ENCODE measurements at places on chromosomes 16 and 17.

GRCh38 chr16:19898924-19899604 lies 14.4 kb upstream of the GPRC5B start:
- peak; percentile 70 for DNase-seq

GRCh38 chr16:84930298-84931106 lies 80.8 kb downstream of the ZDHHC7 start:
- no peak for DNase-seq

DNA sequence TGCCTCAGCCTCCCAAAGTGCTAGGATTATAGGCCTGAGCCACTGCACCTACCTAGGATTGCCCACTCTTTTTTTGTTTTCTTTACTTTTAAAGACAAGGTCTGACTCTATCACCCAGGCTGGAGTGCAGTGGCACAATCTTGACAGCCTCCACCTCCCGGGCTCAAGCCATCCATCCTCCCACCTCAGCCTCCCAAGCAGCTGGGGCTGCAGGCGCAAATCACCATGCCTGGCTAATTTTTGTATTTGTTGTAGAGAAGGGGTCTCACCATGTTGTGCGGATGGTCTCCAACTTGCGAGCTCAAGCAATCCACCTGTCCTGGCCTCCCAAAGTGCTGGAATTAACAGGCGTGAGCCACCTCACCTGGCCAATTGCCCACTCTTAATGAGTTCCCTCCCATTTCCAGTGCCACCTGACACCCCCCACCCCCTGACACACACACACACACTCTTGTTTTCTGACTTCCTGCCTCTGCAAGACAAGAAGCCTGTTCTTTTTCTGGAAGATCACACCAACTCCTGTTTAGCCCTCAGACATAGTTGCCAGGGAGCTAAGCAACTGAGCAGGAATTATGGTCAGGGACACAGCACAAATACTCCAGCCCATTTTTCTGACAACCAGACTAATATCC lies 2.6 kb downstream of the OVCA2 start:
- no peak for DNase-seq

DNA sequence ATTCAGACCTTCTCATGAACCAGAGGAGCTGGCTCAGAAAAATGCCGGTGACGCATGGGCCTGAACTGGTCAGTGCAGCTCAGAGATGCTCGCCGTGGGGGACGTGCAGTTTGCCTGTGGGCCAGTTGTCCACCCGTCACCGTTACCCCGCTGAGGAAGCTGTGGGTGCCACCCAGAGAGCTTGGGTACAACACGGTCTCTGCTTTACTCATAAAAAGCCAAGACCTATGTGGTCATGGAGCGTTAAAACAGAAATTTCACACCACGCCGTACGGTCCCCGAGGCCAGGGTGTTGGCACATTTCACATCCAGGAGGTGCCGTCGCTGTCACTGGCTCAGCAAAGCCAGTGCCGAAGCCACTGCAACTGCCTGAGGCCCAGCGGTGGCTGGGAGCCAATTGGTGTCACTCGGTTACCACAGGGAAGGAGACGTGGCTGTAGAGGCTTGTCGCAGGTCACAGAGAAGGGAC lies 120.9 kb downstream of the METRNL start:
- DNase-seq: peak; percentile 93

GRCh38 chr17:5719976-5720375 lies 135.7 kb upstream of the NLRP1 start:
- no peak for DNase-seq

- DNase-seq: no peak
These were observed 527.8 kb upstream of the PSMD7 start for GRCh38 chr16:73768786-73769203.

DNA sequence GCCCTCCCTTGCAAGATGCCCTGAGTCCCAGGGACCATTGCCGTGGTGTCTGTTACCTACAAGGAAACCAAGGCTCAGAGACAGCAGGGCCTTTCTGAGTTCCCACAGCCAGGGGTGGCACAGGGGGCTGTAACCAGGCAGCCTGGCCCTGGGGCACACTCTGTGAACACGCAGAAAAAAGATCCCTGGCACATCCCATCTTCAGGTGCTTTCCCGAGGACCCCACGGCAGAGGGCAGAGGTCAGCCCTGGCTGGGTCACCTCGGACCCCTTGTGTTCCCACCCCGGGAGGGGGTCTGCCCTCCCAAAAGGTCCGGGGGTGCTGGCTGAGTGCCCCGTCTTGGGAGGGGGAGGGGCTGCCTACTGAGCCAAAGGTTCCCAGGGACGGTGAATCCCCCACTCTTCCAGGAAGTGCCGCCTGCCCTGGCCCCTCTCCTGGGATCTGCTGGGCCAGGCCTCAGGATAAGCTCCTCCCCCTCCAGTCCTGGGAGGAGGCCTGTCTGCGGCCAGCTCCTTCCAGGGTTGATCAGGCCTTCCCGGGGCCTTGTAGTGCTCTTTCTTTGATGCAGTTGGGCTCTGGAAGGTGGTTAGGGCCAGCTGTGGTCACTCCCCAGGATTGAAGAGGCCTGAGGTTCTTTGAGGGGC lies 8.1 kb downstream of the GLIS2 start:
- no peak for DNase-seq

DNA sequence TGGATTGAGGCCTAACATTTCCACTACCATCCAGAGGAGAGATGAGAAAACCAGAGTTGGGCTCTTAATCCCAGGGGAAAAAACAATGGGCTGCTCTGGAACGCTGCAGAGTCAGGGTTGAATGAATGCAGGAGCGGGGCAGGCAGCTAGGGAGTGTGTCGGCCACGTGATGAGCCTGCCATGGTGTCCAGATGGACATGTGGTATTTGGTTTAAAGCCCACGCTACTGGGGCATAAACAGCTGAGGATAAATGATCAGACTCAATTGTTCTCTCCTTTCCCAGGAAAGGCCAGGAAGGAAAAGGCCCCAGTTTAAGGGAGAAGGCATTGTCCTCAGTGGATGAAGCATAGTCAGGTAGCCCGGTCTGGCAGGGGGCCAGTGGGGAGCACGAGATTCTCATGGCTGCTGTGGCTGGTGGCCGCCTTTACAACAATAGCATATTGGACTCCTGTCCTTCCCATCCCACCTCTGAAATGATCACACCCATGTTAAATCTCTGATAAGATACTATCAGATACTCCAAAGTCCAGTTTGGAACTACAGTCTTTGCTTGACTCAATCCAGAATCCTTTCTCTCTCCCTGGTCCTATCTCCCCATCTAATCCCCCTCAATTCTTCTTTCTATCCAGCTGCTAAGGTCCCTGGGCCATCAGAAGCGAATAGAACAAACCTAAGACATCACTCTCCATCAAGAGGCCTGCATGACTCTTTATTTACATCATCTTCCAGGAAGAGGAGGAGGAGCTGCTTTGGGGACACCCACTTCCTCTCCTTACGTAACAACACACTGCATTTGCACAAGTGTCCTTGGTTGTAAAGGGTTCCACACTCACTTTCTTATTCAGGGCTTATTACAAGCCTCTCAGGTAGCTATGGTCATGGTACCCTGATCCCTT lies 20.4 kb downstream of the CA4 start:
- DNase-seq: no peak

DNA sequence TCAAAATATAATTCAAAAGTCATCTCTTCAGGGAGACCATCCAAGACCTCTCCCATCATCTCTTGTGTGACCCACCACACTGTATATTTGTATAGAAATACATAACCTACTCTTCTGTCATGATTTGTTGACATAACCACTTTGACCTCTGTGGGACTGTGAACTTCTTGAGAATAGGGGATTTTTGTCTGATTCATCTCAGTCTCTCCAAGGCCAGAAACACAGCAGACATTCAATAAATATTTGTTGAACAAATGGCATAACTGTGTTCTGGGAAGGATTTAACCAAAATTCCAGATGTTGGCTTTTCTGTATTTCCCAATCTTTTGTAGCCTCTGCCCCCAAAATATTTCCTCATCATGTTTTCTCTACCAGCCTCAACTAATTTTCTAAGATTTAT lies 169.7 kb downstream of the CDH11 start:
- no peak for DNase-seq

DNA sequence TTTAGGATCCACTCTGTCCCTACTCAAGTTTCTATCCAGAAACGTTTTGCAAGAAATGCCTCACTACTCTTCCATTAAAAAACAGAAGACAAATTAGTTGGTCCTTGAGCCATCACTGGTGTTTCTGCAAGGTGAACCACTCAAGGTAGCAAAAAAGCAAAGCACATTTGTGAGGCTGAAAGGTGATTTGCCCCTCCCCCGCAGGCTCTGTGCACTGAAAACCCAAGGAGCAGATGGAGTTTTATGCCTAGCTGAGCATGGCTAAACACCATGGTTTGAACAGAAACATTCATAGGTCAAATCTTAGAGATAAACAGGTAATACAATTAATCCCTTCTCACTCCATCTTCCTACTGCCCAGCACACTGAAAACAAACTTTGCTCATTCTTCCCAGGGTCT lies 538.2 kb upstream of the CDH5 start:
- no peak for DNase-seq

GRCh38 chr16:87255866-87256265 lies 61.3 kb downstream of the C16orf95 start:
- no peak for DNase-seq

GRCh38 chr16:89453501-89454321 lies 36.6 kb downstream of the ANKRD11 start:
- no peak for DNase-seq

- DNase-seq: no peak
These were observed 153.4 kb upstream of the DYNLRB2 start for GRCh38 chr16:80387318-80387921.

DNA sequence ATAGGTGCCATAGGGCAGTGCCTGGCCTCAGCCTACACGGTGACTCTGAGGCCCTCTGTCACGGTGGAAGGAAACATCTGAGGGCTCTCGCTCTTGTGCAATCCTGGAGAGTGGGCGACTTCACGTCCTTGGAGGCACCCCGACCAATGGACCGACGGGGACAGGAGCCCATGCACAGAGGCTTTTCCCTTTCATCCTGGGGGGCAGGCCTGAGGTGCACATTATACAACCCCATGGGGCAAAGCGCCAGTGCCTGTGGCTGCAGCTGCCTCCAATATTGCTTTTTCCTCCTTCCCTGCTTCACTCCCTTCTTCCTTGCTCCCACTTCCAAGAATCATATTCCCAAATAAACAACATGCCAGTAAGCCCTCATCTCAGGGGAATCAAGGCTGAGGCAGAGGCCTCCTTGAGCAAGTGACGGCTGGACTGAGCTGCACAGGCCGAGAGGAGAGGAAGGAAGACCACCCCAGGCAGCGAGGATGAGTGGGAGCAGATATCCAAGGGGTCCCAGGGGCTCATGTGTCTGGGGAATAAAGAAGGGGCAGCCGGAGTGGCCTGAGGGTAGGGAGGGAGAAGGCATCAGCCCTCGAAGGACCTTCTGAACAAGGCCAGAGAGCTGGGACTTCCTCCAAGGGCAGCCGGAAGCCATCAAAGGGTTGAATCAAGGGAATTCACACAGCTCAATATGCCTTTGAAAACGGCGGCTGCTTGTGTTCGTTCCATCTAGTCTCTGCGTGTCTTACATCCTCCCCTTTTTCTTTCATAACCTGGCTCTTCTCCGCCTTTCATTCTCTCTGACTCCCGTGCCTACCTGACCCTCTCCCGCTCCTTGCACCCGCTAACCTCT lies 42.6 kb upstream of the RPL38 start:
- DNase-seq: no peak
